ENCODE measurements at places on chromosomes 4 and X. TPM values are rescaled to one million over a fixed set of nuclear protein-coding genes. Genes with fewer than 3 reads are reported as not detected.

PAGE2B gene
- total RNA-seq: not detected

DNA sequence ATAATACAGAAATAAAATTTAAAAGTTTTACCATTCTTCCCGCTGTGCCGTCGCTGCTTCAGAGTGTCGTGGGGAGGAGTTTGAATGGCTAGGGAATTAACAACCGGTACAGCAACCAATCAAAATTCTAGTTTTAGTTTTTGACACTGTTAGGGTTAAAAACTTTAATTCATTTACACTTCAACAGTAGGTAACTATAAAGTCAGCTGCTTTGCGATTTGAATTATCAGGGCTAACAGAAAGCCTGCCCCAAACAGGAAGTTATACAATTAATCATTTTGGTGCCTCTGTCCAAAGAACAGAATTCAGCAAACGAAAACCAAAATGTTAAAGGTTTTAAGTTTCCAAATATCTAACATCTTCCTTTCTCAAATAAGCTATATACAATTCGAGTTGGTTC is 2.3 kb downstream of the HNRNPD start:
- no peak for DNase-seq

DNA sequence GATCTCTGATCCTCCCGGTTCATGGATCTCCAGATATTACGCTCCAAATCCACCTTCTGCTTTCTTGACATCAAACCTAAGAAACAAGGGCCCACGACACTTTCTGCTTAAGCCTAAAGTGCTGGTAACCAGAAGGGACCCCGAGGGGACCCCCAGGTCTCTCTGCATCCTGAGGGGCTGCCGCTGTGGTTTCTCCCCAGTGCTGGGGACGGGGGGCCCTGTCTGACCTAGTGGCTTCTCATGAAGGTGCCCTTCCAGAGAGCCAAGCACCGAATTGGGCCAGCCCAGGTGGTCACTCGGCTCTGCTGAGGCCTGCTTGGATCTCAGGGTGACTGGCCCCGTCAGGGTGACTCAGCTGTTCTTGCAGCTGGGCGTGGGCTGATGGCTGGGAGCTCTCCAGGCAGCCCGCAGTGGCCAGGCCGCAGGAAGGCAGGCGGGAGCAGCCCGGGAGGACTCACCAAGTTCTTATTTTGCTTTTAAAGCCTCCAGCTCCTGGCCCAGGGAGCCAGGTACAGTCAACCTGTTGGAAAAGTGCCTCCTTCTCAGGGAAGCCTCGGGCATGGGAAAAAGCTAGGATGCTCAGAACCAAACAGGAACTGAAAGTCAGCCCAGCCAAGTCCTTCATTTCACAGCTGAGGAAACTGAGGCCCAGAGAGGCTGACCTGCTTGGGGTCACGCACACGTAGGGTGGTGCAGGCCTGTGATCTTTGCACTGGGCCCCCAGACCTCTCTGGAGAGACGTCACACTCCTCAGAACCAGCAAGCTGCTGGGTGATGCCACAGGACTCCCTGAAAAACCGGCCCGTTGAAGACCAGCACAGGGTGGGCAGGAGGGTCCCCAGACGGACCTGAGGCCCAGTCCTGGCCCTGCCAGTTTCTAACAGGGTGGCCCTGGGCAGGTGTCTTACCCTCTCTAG is 16.7 kb downstream of the BLOC1S4 start:
- DNase-seq: peak; percentile 92

- no peak for DNase-seq
Measured at GRCh38 chrX:17826609-17827496, 34.2 kb downstream of the RAI2 start.

GRCh38 chr4:177087499-177087898 is 222.2 kb upstream of the NEIL3 start:
- DNase-seq: no peak

GABRA4 gene
- total RNA-seq: not detected

CENPI gene
- 5.5 TPM for total RNA-seq

DNA sequence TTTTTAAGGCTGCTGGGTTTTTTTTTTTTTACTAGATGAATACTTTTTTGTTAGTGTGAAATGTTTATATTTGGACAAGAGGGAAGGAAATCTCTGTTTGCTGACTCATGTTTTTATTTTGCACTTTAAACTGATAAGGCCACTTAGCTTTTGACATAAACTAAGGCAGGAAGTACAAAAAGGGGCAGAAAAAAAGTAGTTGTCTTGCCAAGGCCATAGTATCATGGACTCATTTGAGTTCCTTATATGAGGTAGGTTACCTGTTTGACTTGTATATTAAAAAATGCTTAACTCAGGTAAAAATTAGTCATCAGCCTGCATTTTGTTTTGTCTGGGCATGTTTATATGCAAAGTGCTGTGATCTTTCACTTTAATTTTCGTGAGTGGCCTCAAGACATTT is 26.0 kb downstream of the SMAD1 start:
- DNase-seq: no peak

- DNase-seq: no peak
Measured at GRCh38 chrX:136209016-136209738, 42.0 kb downstream of the MAP7D3 start.

- DNase-seq: no peak
Measured at GRCh38 chrX:2391869-2392606, 108.7 kb downstream of the DHRSX start.

DNA sequence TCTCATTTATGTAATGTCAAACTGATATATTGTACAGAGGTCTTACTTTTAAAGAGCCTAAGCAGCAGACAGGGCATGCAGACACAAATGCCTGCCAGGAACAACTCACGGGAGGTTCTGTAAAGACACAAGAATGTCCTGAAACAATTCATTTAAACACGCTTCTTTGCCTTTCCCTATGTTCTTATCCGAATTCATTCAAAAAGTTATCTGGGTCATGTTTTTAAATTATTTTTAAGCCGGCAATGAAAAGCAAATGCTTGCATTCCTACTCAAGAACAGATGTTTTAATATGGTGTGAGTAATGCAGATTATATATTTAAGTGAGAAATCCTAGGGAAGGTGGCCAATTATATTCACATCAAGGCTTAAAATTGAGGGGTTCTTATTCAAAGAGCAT is 192.6 kb downstream of the PDGFC start:
- DNase-seq: no peak

STBD1 gene
- total RNA-seq: 2.4 TPM
